ENCODE measurements at places on chromosomes 5 and 9.

DNA sequence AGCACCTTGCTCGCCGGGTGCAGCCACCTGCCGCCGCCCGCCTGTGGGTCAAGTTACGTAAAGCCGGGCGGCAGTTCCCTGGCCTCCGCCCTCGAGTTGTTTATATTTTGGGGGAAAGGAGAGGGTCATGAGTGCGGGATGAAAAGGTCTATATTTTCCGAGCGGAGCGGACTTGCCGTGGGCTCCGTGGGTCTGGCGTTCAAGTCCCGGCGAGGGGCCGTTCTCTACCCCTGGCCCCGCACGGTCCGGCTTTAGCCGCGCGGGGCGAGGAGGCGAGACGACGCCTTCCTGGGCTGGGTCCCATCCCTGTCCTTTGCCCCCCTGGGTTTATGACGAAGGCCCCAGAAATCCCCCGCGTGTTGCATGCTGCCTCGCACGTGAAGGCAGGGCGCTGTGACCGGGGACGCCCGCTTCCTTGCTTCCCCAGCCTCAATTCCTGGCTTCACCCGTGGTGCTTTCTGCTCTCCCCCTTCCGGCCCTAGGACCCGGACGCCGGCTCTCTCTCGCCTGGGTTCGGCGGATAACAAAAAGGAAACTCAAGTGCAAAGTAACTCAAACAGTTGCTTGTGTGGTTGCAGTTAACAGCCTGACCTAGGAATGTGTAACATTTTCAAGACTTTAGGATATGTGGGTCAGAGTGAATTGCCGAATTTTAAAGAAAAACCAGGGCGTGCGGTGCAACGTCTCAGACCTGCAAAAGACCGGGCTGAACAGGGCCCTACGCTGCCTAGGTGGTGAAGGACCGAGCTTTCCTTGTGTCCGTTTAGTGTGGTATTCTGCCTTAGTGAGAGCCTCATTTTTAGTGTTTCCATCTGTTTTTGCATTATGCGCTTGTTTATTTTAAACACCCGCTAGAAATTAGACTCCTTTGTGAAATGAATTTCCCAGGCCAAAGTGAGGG, 810 bp downstream of the VPS13A start:
- peak; percentile 52 for DNase-seq

DNA sequence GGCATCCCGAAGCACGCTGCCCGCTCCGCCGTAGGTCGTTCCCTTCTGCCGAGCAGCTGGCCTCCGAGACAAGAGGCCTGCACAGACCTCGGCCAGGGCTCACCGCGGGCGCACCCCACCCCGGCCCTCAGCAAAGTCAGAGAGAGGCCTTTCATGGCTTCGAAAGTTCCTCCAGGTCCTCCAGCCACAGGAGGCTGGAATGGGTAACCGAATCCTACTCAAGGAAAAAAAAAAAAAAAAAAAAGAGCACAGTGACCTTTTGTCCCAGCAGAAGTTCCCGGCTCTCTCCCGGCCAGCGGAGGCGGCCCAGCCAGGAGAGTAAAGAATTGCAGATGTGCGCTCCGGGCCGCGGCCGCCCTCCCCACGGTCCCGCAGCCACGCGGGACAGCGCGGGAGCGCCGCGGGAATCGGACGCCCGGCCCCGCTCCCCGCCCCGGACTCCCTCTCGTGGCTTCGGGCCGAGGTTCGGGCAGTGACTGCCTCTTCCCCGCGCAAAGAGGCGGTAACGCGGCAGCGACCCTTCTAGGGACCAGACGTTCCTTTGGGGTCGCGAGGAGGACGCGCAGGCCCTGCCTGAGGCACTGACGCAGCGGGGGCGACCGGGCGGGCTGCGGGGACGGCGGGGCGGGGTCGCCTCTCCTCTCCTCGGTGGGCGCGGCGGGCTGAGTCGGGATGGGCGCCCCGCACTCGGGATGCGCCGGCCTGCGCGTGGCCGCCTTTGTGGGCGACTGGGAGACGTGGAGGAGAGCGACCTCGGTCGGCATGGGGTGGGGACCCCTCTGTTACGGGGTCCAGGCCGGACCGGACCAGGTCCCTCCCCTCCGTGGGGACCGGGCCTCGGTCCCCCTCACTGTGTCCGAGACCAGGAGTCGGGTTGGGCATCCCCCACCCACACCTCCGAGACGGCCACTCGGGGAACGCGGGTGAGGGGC, 754 bp downstream of the GFPT2 start:
- no peak for DNase-seq

GRCh38 chr9:19720377-19720776, 68.5 kb downstream of the SLC24A2 start:
- no peak for DNase-seq

GRCh38 chr5:3595006-3595961, at the start of gene IRX1:
Gene IRX1 (plus strand): TSS chr5:3595832. CDS start chr5:3596106, 274 bp downstream.
- DNase-seq = no peak

GRCh38 chr5:135472141-135472540, 20.0 kb upstream of the TIFAB start:
- DNase-seq = no peak

GRCh38 chr9:131706608-131706970, 33.3 kb downstream of the RAPGEF1 start:
- DNase-seq = no peak

DNA sequence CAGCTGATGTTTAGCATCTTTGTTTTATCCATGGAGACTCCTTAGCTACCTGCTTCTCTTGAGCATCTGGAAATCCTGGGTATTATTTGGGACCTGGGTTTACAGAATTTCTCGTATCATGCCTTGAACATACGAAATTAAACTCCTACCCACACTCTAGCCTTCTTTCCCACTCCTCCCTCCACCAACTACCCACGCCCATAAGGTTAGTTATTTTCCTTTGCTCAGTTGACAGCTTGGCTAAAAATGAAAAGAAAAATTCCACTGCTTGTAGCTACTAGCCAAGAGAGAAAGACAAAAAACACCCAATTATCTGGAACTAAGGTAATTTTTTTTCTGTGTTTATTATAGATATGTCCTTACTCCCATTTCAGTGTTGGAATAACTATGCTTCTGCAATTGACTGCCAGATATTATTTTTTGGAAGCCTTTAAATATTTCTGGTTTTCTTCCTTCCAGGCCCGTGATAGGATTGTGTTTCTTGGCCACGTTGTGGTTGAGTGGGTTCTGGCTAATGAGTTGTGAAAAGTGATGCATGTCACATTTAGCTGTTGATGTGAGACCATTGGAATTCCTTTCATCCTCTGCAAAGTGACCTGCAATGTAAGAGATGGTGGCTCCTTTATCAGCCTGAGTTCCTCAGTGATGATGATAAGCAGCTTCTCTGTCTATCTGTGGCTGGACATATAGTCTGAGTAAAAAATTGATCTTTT, 308.1 kb downstream of the LRRC70 start:
- no peak for DNase-seq

DNA sequence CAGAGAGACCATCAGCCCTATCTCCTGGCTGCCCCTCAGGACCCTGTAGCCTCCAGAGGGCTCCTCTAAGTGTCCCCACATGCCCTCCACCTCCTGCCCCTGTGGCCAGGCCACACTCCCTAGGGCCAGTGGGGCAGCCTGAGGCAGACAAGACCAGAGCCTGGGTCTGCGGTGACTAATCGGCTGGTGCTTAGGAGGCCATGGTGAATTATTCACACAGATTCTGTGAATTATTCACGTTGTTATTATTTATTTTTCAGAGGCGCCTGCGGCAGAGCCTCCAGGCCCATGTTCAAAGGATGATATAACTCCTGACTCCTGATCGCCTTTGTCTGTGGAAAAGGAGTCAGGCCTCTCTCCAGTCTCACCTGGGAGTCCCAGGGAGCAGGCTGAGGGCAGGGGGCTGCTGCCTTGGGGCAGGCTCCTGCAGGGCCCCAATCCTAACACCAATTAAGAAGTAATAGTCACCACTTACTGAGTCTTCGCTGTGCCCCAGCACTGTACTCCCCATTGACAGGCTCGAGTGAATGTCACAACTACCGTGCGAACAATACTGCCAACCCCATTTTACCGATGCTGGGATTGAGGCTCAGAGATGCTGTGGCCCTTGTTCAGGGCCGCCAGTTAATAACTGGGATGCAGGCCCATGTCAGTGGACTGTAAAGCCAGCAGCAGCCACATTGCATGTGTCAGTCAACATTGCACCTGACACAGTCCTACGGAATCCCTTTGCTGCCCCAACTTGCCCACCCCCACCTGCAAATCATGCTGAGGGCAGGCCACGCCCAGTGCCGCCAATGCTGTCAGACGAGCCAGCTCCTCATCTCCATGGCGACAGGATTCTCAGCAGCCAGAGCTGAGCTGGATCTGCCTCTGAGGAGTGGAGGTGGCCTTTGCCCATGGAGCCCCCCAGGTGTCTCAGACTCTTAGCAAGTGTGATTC, 94.9 kb downstream of the PCDH1 start:
- DNase-seq = no peak

DNA sequence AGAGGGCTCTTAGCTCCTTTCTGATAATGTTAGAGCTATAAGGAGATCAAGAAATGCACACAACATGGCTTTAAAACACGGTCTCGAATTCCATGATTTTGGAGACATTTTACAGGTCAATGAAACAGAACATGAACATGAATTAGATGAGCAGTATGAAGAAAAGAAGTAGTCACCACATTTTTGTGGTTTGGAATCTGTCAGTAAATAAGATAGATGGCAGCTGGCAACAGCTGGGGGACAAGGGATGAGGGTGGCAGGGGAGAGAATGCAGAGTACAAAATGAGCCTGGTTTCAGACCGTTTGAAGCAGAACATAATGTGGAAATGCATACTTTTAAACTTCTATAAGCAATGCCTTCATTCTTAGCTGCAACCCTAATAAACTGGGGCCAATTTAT, 107.1 kb downstream of the OXCT1 start:
- DNase-seq = no peak

DNA sequence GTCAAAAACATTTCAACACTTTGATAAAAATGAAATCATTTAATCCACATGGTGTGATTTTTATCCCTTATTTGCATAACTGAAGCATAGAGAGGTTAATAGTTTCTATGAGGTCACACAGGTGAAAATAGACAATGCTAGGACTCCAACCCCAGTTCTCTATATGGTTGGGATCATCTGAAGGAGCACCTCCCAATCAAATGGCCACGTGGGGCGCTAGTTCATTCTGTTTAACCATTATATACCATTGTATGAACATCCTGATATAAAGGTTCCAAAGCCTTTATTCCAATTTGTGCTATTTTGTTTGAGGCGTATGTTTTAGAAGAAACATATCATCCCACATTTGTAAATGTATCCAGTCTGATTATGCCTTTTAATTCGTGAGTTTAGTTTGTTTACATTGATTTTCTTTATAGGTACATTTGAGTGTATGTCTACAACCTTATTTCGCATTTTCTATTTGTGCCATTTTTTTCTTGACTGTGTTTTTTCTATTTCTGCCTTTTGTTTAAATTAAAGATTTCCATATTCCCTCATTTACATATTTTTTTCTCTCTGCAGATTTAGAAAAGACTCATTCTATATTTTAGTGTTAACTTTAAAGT, 1092.0 kb downstream of the MAT2B start:
- DNase-seq = no peak

DNA sequence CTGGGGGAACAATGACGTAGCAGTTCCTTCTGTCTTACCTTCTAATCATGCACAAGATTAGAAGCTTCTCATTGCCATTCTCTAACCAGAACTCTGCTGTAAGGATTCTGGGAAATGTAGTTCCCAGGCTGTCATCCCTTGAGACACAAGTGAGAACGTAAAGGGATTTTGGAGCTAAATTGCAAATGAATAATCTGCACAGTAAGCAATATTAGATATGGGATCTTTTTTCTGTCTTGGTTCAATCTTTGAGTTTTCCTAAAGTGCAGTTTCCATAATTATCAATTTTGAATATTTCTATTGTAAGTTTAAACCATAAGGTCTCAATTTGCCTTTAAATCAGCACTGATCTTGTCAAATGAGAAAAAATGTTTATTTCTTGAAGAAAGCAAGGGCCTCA, 189.7 kb upstream of the PLPPR1 start:
- DNase-seq = no peak

DNA sequence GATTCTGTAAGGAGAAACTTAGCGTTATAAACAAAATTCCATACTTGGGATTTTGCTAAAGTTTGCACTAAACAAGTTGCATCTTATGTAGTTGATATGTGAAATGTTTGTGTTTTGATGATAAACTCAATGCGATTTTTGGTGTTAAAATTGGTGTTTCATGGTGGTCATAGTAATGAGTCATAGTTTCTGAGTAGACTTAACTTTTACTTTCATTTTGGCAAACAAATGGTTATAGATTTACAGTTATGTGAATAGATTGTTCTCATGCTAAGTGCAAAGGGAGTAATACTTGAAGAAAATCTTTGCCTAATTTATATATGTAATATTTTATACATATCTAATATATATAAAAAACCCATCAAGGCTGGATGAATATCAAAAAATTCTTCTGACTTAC, 107.3 kb upstream of the ELAVL2 start:
- no peak for DNase-seq

- no peak for DNase-seq
Measured at GRCh38 chr9:19173598-19174125, 46.4 kb upstream of the PLIN2 start.

DNA sequence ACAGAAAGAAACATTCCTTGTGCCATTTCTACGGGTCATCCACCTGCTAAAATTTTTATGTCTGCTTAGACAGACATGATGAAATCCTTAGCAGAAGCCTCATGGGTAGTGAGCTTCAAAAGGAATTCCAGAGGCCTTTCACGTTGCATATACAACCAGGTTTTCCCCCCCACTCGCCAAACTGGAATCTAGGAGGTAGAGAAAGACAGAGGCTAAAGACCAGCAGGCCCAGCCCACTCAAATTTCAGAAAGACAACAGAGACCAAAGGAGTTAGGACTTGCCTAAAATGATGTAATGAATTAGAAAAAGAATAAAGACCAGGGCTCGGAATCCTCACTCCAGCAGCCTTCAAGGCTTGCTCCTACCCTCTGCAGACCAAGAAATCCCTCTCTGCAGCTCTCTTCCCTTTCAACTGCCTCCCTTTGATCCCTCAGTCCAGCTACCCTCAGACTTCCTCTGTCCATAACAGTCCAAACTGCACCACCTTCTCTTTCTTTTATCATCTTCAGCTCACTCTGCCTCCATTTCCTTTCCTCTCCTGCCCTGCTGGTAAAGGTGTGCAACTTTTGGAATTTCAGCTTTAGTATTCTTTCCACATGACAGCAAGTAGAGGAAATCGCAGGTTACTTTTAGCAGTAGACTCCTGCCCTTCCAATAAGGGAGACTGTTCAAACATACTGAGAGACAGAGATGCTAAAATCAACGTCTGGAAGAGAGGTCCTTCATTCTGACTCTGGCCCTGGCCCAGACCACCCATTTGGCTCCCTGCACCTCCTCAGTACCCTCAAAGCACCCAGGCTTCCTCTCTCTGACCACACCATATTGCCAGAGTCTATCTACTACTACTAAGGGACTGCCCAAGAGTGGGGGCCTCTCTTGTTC, 8.9 kb downstream of the B4GALT1 start:
- DNase-seq = no peak

DNA sequence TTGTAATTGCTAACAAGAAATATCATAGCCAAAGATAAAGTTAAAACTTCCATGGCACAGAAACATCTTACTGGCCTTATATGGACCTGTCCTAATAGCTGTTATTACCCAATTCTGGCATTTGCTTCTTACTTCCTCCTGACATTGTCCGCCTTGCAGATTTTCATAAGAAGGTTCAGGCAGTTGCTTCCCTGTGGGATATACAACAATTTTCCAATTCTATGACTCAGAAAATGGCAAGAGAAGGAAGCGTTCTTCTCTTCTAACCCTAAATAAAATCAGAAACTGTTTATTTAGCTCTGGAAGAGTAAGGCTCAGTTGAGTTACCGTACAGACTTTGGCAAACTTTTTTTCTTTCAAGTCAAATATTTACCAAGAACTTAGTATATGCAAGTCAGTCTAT, 1.7 kb downstream of the PRKAA1 start:
- no peak for DNase-seq

- no peak for DNase-seq
Measured at GRCh38 chr5:138645778-138646575, 70.8 kb upstream of the HSPA9 start.

- no peak for DNase-seq
Measured at GRCh38 chr5:104914536-104915070, 1352.0 kb upstream of the NUDT12 start.

Measured in KG1 (cell line).